ENCODE measurements at places on chromosomes 5 and 9. TPM values are rescaled to one million over a fixed set of nuclear protein-coding genes. Genes with fewer than 3 reads are reported as not detected.

The PCDHGA10 gene
- total RNA-seq, result not detected

The TUBB4B gene
- total RNA-seq, result 417 TPM

The DDX4 gene
- 0.61 TPM for total RNA-seq

The SMIM33 gene
- 0.32 TPM for total RNA-seq

The SPEF2 gene
- total RNA-seq, result 5.1 TPM

The CCNJL gene
- total RNA-seq, result 0.23 TPM

Measured in activated CD8-positive, alpha-beta T cell treated with anti-CD3 and anti-CD28 coated beads, Interleukin-2, amount 10 ng/mL, durations not matched to agents 7 days and 5 days (primary cell).